ENCODE measurements at places on chromosomes 16 and 17. TPM values are rescaled to one million over a fixed set of nuclear protein-coding genes. Genes with fewer than 3 reads are reported as not detected.

The CSH1 gene
- polyA plus RNA-seq: not detected

The SLC16A6 gene
- 2.1 TPM for polyA plus RNA-seq

The FSCN2 gene
- not detected for polyA plus RNA-seq

The RNF227 gene
- polyA plus RNA-seq: 1.8 TPM

The RHBDL1 gene
- not detected for polyA plus RNA-seq

The SLC6A4 gene
- 0.20 TPM for polyA plus RNA-seq

The RASL10B gene
- 0.60 TPM for polyA plus RNA-seq

The LGALS9 gene
- polyA plus RNA-seq: 455 TPM

The SULT1A1 gene
- polyA plus RNA-seq: 283 TPM

The TSPAN10 gene
- 0.76 TPM for polyA plus RNA-seq

The SPNS3 gene
- polyA plus RNA-seq: not detected

The CCL1 gene
- not detected for polyA plus RNA-seq

The ABCC3 gene
- 94.1 TPM for polyA plus RNA-seq

The TMEM235 gene
- polyA plus RNA-seq: not detected

The MPO gene
- polyA plus RNA-seq: not detected

The LDHD gene
- polyA plus RNA-seq: 66.1 TPM

The KLHL10 gene
- polyA plus RNA-seq: 0.04 TPM

The DYNC1LI2 gene
- 60.8 TPM for polyA plus RNA-seq

The CCDC102A gene
- polyA plus RNA-seq: 2.4 TPM

The PIK3R5 gene
- polyA plus RNA-seq: 3.5 TPM

The KRTAP2-3 gene
- polyA plus RNA-seq: not detected

The PIK3R6 gene
- 0.69 TPM for polyA plus RNA-seq

The SENP3 gene
- 35.6 TPM for polyA plus RNA-seq

The DPEP1 gene
- polyA plus RNA-seq: 1.2 TPM

The SMIM5 gene
- 5.5 TPM for polyA plus RNA-seq

The ASPSCR1 gene
- polyA plus RNA-seq: 25.8 TPM

The DNAAF8 gene
- 1.2 TPM for polyA plus RNA-seq

The GPR139 gene
- not detected for polyA plus RNA-seq

The GUCY2D gene
- not detected for polyA plus RNA-seq

The RPA1 gene
- 27.6 TPM for polyA plus RNA-seq

The FBXW10 gene
- not detected for polyA plus RNA-seq

The ALKBH5 gene
- polyA plus RNA-seq: 36.6 TPM
